ENCODE measurements at places on chromosomes 1 and 21. TPM values are rescaled to one million over a fixed set of nuclear protein-coding genes. Genes with fewer than 3 reads are reported as not detected.

- DNase-seq, result no peak
Observed at GRCh38 chr21:33881689-33882440, 33.7 kb downstream of the ATP5PO start.

DNA sequence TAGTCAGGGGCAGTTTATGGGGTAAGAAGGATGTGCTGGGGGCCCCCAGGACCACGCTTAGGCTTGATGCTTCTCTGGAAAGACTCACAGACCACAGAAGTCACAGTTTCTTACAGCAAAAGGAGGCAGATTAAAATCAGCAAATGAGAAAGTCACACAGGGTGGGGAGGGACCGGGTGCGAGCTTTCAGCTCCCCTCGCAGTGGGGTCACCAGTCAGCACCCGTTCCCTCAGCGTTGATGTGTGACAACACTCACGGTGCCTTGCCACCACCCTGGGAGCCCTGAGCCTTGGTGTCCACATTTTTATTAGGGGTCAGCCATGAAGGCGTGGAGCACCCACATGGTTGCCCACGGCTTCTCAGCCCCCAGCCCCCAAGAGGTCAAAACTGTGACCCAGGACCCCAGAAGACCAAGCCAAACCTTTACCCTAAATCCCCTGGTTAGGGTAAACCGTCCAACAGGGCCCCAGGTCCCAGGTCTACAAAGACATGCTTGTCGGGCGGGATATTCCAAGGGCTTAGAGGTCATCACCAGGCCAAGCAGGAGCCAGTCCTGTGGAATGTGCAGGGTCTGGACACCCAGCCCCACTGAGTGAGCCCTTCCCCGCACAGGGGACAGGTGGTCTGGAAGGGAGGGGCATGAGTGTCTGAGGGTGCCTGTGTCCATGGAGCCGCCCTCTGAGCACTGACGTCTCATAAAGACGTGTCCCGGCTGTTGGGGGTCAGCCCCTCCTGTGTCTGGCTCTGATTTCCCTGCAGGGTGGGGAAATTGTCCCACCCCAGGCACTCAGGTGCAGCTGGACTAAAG, 64.5 kb upstream of the ABCG1 start:
- no peak for DNase-seq

DNA sequence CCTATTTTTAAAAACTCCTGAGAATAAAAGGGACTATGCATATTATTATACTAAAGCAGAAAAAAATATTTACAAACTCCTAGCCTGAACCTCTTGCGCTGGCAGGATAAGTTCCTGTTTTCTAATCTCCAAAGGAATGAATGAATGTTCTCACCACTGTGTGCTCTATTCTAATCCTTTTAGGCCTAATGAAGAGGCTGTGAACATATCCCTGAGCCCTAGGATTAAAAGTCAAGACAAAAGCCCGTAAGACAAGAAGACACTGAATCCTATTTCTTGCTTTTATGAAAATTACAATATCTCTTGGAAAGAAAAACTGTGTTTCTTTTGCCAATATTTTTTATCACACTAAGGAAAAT, 317.5 kb downstream of the HHAT start:
- DNase-seq, result no peak

GRCh38 chr1:77467741-77468140, 185.9 kb downstream of the AK5 start:
- DNase-seq, result no peak

GRCh38 chr1:7691576-7691975, 79.5 kb upstream of the VAMP3 start:
- DNase-seq, result no peak

GRCh38 chr1:59198564-59198963, 98.3 kb upstream of the FGGY start:
- DNase-seq, result no peak

DNA sequence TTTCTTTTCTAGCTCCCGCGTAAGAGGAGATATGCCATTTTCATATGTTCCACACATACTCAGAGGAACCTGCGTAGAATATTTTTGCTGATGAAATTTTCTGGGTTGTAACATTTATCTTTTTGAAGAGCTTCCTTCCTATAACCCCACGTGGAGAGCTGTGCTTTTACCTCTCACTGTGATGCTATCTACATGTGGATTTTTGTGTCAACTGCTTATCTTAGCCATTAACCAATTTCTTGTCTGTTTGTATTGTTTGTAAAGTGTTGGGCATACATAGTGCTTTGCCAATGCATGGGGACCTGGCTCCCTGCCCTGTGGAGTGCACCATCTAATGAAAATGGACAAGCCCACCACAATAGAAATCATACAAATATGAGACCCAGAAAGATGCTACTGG, 266.1 kb downstream of the TNR start:
- DNase-seq, result no peak

DNA sequence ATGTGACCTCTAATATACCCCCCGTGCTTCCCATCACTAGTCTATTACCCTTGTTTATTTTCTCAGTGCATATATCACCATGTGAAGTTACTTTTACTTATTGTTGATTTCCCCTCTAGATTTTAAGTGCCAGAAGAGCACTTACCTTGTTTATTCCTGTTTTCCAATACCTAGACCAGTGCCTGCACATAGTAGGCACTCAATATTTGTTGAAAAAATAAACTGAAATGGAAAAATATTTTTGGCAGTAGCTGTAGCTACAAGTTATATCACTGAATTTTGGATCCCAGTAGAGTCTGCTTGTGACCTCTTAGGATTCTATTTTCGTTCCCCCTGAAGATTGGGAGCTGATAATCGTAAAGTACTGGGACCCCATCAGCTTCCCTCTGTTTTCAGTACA, 32.0 kb upstream of the FOXE3 start:
- no peak for DNase-seq

DNA sequence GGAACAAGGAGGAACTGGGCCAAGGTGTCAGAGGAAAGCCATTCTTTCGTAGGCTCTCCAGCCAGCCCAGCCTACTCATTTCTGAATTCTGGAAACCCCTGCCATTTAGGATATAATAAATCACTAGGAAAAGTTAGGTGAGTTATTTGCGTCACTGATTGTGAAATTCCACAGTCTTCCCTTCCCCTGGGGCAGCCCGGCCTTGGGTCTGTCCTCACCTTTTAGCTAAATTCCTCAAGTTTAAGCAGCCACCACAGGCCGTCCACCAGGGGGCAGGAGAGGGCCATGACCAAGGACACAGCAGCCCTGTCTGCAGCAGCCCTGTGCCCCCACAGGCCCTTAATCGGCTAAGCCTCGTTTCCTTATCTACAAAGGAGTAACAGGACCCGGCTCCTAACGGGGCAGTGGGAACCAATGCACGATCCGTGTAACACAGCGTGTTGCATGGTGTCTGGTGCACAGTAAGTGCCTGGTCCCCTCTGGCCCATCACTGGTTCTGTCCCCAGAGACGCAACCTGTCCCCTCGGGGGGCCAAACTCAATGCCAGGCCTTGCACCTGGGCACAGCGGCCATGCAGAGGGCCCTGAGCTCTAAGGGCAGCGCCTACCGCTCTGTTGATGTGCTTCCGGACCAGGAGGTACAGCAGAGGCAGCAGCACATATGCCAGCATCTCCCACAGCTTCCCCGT, 18.1 kb downstream of the GPR157 start:
- DNase-seq, result peak; percentile 90

- DNase-seq, result no peak
Observed at GRCh38 chr1:86768554-86768953, 64.2 kb downstream of the SH3GLB1 start.

GRCh38 chr1:167455786-167456446, 62.4 kb downstream of the CD247 start:
- peak; percentile 53 for DNase-seq

GRCh38 chr1:107590900-107591622, 373.9 kb downstream of the VAV3 start:
- DNase-seq, result no peak

GRCh38 chr1:54408147-54409066, 2.2 kb upstream of the SSBP3 start:
- no peak for DNase-seq

Gene NT5C1A
- total RNA-seq, result 22.8 TPM

Gene ATAD3C
- 1.7 TPM for total RNA-seq

Gene MYCL
- 0.76 TPM for total RNA-seq

Gene TPR
- total RNA-seq, result 44.6 TPM
